T-cell (primary cell): ENCODE measurements at places on chromosomes 5 and 9.

DNA sequence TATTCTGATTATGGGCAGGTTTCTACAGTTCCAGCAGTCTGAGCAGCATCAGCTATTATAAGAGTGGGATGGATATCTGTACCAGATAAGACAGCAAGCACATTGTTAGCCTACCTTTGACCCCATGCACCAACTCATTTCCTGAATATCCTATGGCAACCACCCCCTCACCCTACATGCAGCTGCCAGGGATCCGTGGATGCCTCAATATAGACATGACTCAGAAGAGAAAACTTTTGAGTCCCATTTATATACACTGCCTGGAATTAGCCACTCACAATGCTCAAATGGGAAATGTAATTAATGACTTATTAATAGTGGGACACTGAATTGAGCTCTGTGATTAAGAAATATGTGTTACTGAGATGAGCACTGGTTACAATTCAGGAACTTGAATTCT, 124.4 kb downstream of the SSBP2 start:
- no peak for DNase-seq

- DNase-seq: no peak
Observed at GRCh38 chr5:111691914-111692313, 65.1 kb downstream of the NREP start.

GRCh38 chr5:149944666-149945065, at the start of gene PDE6A:
Gene PDE6A, minus strand, starts transcription at chr5:149944793. Its CDS starts 120 bp downstream, at chr5:149944673.
- DNase-seq: no peak

- no peak for DNase-seq
Observed at GRCh38 chr5:80481019-80481893, 6.6 kb upstream of the FAM151B start.

DNA sequence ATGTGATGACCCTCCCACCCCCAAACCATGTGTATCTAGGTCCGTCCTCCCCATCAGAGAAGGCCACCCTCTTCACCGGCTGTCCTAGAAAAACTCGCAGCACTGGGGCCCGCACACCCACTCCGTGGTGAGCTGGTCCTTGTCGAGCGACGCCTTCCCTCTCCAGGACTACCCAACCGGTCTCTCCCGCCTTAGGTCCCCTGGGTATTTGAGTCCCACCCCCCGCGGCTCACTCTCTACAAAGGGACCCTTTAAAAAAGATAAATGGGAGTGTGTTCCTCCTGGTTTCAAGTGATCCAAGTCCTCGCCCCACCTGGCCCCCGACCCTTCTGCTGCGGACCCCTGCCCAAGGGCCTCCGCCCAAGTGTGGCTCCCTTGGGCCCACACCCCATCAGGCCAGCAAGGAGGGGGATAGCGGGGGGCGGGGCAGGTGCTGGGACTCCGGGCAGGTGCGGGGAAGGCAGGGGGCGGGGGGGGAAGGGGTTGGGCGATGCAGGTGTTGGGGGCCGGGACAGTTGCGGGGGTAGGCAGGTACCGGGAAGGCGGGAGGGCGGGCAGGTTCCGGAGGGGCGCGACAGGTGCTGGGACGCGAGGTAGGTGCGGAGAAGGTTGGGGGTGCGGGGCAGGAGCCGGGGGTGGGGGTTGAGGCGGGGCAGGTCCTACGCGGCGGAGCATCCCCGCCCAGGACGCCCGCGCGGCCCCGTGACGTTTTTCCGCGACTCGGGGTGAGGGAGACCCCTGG, 970 bp upstream of the ARRDC1 start:
- no peak for DNase-seq

DNA sequence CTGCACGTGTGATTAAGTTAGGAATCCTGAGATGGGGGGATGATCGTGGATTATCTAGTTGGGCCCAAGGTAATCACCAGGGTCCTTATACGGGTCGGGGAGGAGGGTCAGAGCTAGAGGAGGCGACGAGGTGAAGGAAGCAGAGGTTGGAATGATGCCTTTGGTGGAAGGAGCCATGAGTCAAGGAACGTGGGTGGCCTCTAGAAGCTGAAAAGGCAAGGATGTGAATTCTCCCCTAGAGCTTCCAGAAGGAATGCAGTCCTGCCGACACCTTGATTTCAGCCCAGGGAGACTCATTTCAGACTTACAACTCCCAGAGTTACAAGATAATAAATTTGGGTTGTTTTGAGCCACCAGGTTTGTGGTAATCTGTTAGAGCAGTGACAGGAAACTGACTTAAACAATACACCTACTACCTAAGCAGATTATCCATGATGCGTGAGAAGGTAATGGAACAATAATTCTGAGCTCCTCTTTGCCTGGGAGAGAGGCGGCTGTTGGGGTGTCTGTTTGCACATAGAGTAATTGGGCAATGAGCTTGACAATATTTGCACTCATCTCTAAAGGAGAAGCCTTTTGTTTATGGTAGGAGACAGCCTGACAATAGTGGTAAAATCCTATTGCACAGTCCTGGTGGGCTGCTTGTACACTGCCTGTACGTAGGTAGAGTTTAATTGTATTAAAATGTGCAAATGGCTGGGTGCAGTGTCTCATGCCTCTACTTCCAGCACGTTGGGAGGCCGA, 129.3 kb upstream of the IER5L start:
- no peak for DNase-seq

DNA sequence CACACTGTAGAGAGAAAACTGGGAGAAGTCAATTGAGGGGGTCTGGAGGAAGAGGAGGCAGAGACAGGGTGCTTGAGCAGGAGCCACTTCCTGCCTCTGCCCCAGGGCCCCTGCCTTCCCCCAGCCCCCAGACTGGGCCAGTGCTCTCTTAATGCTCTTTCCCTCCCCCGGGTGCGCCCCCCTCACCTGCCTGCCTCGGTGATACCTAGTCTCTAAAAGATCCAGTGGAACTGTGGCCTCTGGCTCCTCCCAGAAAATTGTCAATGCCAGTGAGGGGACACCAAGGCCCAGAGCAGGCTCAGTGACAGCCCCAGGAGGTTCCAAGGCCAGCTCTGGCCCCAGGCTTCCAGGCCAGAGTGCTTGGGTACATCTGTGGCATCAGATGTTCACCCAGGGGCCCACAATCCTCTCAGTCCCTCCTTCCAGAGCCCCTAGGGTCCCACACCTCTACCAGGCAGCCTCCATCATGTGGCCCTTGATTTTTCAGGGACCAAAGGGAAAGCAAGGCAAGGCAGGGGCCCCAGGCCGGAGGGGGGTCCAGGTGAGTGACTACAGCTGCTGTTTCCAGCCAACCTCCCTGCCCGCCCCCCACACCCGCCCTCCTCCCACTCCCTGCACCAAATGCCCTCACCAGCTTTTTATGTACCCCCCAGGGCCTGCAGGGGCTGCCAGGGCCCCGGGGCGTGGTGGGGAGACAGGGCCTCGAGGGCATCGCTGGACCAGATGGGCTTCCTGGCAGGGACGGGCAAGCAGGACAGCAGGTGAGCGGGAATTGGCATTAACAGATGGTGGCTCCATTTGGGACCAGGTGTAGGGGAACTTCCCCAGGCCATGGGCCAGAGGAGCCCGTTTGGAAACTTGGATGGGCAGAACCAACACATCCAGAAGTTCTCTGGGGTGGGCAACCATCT, 33.1 kb upstream of the ORM1 start:
- no peak for DNase-seq

- DNase-seq: no peak
Observed at GRCh38 chr5:60521376-60522291, 178.3 kb downstream of the DEPDC1B start.

- DNase-seq: no peak
Observed at GRCh38 chr5:122882831-122883230, 37.4 kb downstream of the SNX24 start.

DNA sequence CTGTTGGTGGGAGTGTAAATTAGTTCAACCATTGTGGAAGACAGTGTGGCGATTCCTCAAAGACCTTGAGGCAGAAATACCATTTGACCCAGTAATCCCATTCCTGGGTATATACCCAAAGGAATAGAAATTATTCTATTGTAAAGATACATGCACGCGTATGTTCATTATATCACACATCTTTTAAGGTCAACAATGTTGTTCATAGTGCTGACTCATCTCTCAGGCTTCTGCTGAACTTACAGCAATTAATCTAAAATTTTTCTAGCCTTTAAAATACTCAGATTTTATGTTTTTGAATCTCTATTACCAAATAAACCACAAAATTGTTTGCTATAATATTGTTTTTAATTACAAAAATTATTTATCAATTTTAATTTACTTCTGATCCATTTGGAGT, 38.8 kb upstream of the ZNF618 start:
- DNase-seq: no peak

DNA sequence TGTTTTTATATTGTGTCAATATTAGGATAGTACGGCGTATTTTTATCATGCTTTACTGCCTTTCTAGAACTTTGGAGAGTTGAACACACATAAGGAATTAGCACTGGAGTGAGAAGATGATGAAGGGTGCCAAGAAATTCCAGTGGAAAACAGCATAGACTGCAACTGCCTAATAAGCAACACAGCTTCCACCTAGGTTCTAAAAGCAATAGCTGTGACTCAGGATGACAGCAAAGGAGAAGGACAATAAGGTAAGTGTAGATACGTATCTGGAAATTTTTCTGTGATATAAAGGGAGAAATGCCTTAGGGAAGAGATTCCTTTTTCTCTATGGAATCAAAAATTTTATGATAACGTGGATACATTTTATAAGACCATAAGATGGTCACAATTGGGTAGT, 7.4 kb downstream of the PTPRD start:
- no peak for DNase-seq

GRCh38 chr9:99851500-99851822, 29.8 kb downstream of the NR4A3 start:
- DNase-seq: peak; percentile 43

DNA sequence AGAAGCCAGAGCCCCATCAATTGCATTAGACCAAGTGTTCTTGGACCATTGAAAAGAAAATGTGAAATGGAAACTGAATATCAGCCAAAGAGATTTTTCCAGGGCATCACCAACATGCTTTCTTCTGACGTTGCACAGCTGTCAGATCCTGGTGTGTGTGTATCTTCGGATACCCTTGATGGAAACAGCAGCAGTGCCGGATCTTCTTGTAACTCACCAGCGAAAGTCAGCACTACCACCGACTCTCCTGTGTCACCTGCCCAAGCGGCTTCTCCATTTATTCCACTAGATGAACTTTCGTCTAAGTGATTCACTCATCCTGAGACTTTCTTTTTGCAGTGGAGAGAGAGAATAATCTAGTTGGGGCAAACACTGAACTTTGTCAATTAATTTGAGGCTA, 75.7 kb downstream of the PIP5K1B start:
- DNase-seq: no peak

DNA sequence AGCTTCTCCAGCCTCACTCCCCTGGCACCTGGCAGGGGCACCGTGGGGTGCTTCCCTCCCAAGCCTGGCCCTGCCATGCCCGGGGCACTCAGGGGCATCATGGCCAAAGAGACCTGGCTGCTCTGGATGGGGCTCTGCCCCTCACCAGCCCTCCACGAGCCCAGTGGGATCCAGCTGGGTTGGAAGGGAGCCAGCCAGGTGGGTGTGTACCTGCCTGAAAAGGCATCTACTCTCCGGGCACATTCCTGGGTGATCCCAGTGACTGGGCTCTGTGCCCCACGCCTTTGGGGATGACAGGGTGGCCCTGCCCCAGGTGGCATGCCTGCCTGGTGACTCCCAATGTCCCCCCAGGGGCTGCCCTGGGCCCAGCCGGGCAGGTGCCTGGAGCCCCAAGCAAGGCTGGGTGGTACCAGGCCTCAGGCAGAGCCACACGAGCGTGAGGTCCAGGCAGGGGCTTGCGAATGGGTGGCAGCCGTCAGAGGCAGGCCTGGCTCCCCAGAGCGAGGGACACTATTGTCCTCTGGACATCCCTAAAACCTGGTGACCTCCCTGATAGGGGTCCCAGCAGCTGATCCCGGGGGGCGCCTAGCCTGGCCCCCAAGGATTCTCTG, 777 bp downstream of the GPSM1 start:
- no peak for DNase-seq

DNA sequence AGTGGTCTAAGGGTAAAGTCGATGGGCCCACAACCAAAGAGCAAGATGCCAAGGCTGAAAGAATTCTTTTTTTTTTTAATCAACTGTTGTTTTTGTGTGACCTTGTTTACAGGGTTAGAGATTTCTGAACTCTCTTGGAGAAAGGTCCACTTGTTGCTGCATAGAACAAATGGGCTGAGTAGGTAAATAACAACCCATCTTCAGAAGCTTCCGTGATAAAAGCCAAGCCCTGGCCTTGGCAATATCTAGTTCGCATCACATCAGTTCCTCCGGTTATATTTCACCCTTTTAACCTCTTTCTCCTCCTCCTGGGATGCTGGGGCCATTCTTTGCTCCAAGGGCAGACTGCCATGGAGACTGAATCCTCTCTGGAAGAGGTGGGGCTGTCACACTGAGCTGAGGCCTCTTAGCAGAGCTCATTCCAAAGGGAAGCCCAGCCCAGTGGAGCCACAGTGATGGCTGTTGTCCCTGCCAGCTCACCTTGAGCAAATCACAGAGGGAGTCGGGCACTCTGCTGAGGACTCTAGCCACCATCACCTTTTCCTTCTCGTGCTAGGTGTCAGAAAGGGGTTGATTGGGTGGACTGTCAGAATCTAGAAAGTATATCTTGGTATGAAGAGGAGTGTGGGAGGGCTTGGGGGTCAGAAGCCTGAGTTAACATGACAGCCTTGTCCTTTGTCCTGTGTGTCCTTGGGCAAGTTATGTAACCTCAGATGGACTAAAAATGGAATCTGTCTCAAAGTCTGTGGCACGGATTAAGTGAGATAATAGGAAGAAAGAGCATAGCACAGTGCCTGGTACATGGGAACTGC, 17.9 kb downstream of the ANKRD55 start:
- DNase-seq: no peak

- no peak for DNase-seq
Observed at GRCh38 chr5:114634517-114634916, 272.6 kb downstream of the KCNN2 start.

GRCh38 chr9:134915046-134915985, 2.4 kb downstream of the FCN1 start:
- no peak for DNase-seq

DNA sequence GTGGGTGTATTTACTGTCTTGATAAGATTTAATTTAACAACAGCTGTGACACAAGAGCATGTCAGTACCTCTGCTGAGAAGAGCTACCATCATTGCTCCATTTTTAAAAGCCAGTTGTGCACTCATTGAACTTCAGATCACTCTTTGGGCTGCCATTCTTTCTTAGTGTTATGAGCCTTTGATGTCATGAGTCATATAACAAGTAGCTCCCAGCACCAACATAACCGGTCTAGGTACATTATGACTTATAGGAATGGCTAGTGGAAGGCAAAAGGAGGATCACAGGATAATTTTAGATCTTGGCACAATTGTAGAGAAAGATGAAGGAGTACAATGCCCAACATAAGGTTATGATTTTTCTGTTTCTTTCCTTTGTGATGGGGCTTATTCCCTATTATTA, 170.8 kb upstream of the FBN2 start:
- DNase-seq: no peak

- DNase-seq: no peak
Observed at GRCh38 chr9:4774209-4774608, 18.5 kb upstream of the RCL1 start.
